ENCODE measurements at places on chromosomes 1 and 21.
A peak's percentile ranks its signal among the peaks of the same experiment; 100 is the strongest.

- no peak for DNase-seq
Observed at GRCh38 chr21:21714426-21714825, 716.2 kb downstream of the NCAM2 start.

DNA sequence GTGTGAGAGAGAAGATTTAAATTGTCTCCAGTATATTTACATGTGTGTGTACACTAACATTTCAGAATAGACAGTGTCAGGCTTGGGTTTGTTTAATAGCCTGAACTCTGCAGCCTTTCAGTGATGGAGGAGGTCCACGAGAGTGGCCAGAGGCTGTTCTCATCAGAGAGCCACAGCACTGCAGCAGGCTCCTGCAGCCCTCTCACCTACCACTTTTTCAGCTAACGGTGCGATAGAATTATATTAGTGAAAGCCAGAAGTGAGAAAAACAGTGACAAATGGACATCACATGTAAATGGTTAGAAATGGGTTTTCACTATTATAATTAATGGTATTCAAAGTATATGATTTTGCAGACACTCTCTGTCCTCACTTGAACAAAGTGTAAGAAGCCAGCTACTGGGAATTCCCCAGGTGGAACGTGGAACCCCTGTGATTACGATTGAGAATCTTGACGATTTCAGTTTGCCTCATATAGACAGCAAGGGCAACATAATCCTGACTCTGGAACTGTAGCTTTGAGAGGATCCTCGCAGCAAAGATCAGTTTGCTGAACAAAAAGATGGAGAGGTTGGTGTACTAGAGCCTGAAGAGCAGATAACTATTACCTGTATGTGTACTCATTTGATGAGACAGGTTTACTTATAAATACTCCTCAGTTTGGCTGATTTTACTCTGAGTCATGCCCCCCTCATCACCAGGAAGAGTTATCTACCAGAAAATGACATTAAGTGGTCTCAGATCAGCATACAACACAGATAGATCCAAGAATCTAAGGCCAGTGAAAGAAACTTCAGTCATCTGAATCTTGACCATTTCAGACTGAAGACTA is 31.4 kb downstream of the IFI16 start:
- DNase-seq = no peak

- no peak for DNase-seq
Observed at GRCh38 chr1:184513966-184514365, 127.1 kb downstream of the C1orf21 start.

DNA sequence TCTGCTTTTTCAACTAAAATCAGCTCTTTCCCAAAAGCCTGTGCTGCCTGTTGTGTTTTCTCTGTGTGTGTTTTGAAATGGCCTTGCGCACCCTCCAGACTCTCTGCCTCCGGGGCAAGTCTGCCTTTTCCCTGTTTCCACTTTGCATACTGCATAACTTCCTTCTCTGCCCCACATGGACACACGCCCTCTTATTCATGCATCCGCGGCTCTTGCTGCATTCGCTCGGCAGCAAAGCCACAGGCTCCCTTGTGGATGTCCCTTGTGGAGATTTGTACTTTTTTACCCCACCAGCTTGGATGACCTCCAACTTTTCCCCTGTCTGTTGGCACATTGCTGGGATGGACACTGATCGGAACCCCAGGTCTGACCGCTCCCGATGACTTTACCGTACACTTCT is 147.6 kb downstream of the ADSS2 start:
- no peak for DNase-seq

GRCh38 chr1:182279302-182279701 is 112.3 kb downstream of the GLUL start:
- no peak for DNase-seq

GRCh38 chr1:109790329-109790728 is 26.6 kb upstream of the EPS8L3 start:
- DNase-seq = no peak

DNA sequence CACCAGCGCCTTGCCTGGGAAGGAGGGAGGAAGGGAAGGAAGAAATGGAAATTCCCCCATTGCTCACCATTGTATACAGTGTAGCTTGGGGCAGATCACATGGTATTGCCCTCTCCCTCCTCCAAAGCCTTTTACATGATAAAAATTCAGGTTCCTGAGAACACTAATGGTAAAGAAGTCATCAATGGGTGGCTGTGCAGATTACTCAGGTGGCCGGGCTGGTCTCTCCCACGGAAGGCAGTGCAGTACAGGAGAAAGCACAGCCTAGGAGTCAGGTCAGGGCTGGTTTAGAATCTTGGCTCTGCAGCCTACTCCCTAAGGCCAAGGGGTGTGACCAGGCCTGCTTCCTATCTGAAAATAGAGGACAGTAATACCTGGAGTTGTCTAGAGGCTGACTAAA is 107.9 kb downstream of the SUSD4 start:
- DNase-seq = no peak

GRCh38 chr1:5620997-5621396 is 371.2 kb downstream of the NPHP4 start:
- no peak for DNase-seq

- DNase-seq = no peak
Observed at GRCh38 chr21:38308532-38309119, 51.8 kb downstream of the KCNJ15 start.

GRCh38 chr1:110337704-110338308 is 1.4 kb upstream of the RBM15 start:
- DNase-seq = peak; percentile 43

GRCh38 chr1:163703794-163704193 is 382.0 kb downstream of the NUF2 start:
- DNase-seq = no peak

DNA sequence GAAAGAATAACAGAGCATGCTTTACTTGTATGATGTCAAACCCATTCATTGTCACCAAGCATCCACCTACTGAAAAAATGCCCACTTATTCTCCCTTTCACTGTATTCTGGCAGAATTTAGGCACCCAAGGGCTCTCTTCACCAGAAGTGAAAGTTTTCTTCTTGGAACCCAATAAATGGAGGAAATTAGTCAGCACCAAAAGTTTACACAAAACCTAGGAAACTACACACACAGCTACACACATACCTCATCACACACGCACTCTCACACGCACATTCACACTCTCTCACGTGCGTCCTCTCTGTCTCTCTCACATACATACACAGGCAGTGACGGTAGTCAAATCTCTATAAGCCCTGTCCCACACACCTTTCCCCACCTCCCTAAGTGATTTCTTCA is 37.6 kb downstream of the MCOLN2 start:
- DNase-seq = no peak

DNA sequence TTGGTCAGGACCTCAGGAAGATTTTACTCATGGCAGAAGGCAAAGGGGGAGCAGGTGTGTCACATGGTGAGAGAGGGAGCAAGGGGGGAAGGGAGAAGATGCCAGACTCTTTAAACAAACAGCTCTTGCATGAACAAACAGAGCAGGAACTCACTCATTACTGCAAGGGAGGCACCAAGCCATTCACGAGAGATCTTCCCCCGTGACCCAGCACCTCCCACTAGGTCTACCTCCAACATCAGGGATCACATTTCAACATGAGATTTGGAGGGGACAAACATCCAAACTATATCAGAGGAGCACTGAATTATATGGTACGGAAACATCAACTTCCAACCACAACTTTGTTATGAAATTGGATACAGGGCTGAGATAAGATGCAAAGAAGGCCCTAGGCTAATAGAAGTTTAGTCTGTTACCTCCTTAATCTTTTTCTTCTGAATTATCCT is 164.9 kb downstream of the ST6GALNAC3 start:
- no peak for DNase-seq

GRCh38 chr1:208233546-208233945 is 10.6 kb downstream of the PLXNA2 start:
- peak; percentile 77 for DNase-seq

DNA sequence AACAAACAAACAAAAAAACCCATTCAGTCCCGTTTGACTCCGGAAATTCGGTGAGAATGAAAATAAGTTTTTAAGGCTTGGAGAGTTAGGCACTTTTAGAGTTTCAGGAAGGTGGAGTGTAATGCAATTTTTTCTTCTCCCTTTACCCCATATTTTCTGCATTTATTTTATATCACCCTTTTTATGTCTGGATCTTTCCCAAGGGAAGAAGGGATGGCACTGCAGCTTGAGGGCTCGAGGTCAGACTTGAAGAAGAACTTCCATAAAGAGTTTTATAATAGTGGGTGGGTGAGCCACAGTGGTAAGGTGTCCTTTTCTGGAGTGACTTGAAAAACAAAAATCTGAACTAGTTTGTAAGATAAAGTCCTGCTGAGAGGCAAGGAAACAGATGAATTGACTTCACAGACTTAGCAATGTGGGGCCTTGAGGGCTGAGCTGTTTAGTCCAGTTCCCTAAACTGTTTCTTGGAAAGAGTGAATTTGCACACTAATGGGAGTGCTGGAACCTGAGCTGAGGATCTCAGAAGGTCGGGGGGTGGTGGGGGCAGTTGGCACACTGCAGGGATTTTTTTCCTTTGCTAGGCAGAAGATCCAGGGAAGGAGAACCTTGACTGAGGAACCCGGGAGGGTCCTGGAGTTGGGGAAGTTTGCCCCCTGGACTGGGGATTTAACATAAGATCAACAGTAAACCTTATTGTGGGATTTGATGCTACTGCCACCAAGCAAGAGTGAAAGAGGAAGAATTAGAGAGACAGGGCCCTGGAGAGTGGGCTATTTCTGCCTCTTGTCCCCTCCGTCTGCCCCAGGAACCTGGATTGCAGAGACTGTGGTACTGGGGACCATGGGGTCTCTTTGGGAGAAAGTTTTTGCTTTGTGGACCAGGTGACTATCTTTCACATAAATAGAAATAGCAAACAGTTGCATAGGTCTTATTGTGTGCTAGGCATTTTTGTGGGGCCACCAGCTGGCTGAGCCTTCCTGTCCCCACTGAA is 1.8 kb upstream of the MEX3A start:
- DNase-seq = no peak

DNA sequence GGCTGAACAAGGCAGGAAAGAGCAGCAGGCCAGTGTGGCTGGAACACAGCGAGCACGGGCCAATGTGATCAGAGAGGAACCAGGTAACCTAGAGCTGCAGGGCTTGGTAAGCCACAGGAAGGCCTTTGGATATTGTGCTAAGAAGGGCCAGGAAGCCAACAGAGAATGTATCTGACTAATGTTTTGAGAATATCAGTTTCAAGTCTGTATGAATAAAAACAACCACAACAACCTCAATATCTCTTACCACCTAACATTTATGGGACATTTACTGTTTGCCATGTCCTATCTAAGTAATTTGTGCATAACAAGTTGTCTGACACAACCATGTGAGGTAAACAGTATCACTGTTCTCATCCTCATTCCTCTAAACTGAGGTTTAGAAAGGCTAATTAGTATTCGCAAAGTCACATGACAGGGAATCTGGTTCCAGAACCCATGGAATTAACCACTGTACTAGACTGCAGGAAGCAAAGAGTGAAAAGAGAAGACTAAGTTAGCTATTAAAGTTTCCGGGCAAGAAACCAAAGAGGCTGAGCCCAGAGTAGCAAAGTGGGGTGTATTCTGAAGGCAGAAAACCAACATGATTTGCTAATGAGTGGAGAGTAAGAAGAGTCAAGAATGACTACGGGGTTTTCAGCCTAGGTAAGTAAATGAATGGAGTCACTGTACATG is 38.9 kb downstream of the SPRTN start:
- DNase-seq = no peak

GRCh38 chr1:159931101-159931794 is 5.9 kb upstream of the TAGLN2 start:
- DNase-seq = no peak

DNA sequence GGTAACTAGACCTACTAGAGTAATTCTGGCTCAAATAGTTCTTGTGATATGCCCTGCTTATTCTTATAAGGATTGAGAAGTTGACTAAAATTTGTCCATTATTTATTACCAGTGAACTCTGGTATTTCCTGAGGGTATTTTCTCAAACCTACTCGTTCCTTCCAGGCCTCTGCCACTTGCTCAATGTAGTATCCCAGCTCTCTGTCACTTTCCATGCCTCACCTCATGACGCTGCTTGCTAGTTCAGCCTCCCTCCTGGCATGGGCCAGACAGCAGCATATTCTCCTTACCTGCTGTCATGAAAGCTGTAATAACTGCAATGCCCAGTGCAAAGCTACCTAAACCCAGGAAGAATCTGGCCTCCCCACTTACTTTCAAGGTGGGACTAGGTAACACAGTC is 602.9 kb upstream of the ADAMTS5 start:
- no peak for DNase-seq

- no peak for DNase-seq
Observed at GRCh38 chr1:23385119-23385621, 15.5 kb upstream of the ZNF436 start.

- no peak for DNase-seq
Observed at GRCh38 chr21:39675590-39675989, 62.9 kb downstream of the B3GALT5 start.

DNA sequence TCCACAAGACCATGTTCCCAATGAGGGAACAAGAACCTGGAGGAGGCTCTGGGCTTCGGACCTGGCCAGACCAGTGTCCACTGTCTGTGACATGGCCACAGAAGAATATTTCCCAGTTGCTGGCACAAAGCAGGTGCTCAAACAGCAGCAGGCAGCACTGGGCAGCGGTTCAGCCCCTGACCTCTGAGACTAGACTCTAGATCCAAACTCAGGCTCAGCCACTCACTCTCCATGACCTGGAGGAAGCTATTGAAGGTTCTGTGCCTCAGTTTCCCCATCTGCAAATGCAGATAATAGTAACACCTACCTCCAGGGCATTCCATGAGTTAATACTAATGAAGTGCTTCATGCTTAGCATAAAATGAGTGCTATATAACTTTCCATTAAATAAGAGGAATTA is 8.0 kb downstream of the TMPRSS2 start:
- DNase-seq = no peak

DNA sequence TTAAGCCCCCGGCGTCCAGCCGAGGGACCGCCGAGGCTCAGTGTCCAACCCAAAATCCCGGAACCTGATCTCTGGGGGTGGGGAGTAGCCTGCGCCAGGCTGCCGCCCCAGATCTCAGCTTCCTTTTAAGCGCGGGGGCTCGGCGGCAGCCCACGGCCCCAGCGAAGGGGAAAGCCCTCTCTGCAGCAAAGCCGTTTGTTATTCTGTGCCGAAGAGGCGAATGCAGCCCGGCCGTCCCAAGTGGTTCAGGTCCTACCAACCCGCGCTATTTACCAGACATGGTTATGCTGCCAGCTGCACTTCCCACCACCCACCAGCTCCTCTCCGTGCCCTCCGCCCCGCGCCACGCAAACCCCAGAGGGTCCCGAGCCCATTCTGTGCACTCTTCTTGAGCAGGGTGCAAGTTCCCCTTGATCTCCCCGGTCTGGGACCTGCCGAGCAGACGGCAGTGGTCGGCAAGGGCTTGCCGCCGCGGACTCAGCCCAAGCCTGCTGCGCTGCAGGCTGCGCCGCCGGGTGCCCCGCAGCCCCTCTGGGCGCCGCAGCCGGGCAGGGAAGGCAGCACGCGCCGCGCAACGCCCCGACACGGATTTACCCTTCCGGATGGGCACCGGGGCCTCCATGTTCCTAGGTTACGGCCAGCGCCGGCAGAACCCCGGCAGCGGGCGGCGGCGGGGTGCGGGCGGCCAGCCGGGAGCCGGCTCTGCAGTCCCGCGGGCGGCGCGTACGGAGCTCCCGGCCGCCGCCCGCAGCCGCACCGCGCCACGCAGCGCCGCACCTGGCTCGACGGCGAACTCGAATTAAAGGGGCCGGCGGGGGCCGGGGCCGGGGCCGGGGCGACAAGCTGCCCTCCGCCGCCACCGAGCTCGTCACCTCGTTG is 738 bp upstream of the KCNA2 start:
- no peak for DNase-seq
